ENCODE measurements at places on chromosomes 5 and 9. TPM values are rescaled to one million over a fixed set of nuclear protein-coding genes. Genes with fewer than 3 reads are reported as not detected.

Gene ARL14EPL
- total RNA-seq = not detected

Gene CCDC107
- 24.2 TPM for total RNA-seq

Gene CXXC5
- 53.7 TPM for total RNA-seq

Gene EQTN
- total RNA-seq = not detected

Gene OR1J2
- total RNA-seq = not detected

Gene FGD3
- not detected for total RNA-seq

Gene FUT7
- not detected for total RNA-seq

Gene TEX48
- not detected for total RNA-seq

Gene BTNL8
- total RNA-seq = not detected
